ENCODE measurements at places on chromosomes 12 and 14.
A peak's percentile ranks its signal among the peaks of the same experiment; 100 is the strongest.

DNA sequence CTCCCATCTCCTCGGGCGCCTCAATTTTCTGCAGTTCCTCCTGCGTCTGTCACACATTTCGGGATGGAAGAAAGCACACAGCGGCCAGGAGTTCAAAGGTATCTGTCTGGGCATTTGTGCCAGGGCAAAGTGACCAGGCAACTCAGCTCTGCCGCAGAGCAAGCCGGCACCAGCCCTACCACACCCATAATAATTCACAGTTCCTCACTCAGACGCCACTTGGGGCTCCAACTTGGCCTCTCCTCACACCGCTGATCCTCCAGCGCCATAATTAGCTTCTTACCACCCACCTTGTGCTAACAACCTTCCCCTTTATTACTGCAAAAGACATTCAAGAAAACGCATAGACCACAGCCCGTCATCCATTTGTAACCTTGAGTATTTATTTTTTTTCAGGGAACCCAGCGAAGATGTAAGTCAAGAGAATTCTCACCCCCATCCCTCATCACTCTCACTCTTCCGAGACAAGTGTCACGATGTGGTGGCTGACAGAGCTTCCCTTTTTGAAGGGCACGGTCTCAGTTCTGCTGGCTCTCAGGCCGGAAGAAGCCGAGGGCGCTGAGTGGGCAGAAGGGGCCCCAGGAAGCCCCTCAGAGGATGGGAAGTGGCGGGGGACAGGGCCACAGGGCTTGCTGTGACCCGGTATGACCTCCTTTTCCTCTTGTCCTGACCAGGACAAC lies 25.2 kb upstream of the NCOR2 start:
- DNase-seq, result no peak

GRCh38 chr12:6613015-6613775 lies 6.0 kb upstream of the CHD4 start:
- peak; percentile 97 for DNase-seq

- no peak for DNase-seq
Observed at GRCh38 chr12:82857911-82858533, 171.3 kb downstream of the TMTC2 start.

DNA sequence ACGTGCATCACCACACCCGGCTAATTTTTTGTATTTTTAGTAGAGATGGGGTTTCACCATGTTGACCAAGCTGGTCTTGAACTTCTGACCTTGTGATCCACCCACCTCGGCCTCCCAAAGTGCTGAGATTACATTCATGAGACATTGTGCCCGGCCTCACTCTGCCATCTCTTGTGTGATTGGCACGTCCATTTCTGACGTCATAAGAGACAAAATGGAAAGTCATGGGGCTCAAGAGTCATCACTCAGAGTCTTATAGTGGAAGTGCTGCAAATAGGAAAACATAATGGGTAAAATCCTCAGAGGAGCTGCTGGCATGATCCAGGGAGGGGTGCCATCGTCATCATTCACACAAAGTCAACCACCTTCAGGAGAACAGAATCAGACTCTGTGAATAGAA lies 54.2 kb upstream of the GPATCH2L start:
- no peak for DNase-seq

GRCh38 chr12:2337031-2338010 lies 284.5 kb downstream of the CACNA1C start:
- DNase-seq, result no peak

GRCh38 chr12:292186-292585 lies 29.6 kb upstream of the SLC6A13 start:
- no peak for DNase-seq

GRCh38 chr14:24996930-24997725 lies 52.8 kb downstream of the STXBP6 start:
- DNase-seq, result no peak

GRCh38 chr12:18749386-18749957 lies 11.6 kb downstream of the CAPZA3 start:
- no peak for DNase-seq

GRCh38 chr12:51951199-51951842 lies at the start of gene ACVR1B:
Gene ACVR1B, plus strand, starts transcription at chr12:51951699. Its CDS starts 45 bp downstream, at chr12:51951744.
- DNase-seq, result peak; percentile 74

GRCh38 chr14:104856869-104857860 lies 7.9 kb upstream of the CEP170B start:
- no peak for DNase-seq

DNA sequence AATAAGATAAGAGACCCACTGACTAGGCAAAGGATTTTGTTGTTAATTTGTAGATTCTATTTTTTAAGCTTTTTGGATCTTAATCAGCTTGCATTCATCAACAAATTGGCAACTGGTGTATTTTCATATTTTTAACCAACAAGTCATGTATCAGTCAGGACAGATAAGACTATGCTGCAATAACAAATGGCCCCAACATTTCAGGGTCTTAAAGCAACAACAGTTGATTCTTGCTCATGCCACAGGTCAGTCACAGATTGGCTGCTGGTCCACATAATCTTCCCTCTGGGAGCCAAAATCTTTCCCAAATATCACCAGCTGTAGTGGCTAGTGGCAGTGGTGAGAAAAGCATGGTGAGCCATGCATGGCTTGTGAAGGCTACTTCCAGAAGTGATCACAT lies 21.9 kb upstream of the SERPINA12 start:
- DNase-seq, result no peak

DNA sequence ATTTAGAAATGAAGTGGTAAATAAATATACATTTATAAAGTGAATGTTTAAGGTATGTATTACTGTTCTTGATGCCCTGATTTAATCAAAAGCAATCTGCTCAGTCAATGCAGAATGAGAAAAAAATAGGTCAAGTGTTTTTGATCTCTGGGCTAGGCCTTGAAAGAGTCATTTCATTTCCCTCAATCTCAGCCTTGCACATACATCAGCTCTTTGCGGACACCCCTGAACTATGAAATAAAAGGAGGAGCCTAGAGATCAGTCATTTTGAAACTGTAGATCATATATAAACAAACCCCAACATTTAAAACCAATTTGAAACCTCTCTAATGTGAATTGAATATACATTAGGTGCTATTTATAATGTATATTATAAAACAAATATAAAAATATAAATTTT lies 42.5 kb downstream of the ATG2B start:
- no peak for DNase-seq

DNA sequence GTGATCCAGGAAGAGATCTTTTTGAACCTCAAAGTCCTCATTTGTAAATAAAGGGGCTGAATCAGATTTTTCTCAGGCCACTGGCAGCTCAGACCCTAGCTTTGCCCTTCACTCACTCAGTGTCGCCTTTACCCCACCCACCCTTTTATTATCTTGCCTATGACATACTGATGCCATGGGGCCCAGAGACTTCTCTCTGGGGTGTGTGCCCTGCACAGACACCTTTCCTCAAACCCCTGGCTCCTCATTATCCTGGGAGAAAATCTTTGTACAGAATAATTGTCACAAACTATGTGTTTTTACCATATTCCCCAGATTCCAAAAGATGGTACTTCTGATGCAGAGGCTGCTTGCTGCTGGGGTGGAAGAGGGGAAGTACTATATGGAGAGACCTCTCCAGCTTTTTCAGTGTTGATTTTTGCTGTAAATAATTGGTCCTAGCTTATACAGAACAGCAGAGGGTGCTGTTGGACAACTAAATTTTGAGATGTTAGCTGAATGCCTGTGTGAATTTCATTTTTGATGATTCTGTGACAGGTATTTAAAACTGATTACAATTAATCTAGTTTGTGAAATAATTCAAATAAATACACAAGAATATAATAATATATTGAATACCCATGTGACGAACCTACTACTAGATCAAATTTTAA lies 53.9 kb upstream of the DCD start:
- peak; percentile 40 for DNase-seq

DNA sequence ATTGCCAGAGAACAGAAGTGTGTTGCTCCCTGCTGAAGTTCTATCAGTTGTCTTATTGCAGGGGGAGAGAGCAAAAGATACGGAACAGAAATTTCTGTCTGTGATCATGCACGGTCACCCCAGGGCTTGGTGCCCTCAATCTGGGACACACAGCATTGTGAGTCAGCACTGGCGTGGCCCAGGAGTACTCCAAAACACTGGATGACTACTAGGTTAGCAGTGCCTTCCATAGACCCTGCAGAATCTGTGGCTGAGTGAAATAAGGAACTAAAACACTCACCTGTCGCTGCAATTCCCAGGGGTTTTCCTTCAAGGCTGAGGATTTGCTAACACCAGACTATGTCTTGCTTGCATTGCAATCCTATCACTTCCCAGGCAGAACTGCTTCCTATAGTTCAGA lies 165.5 kb downstream of the ANO6 start:
- DNase-seq, result no peak

DNA sequence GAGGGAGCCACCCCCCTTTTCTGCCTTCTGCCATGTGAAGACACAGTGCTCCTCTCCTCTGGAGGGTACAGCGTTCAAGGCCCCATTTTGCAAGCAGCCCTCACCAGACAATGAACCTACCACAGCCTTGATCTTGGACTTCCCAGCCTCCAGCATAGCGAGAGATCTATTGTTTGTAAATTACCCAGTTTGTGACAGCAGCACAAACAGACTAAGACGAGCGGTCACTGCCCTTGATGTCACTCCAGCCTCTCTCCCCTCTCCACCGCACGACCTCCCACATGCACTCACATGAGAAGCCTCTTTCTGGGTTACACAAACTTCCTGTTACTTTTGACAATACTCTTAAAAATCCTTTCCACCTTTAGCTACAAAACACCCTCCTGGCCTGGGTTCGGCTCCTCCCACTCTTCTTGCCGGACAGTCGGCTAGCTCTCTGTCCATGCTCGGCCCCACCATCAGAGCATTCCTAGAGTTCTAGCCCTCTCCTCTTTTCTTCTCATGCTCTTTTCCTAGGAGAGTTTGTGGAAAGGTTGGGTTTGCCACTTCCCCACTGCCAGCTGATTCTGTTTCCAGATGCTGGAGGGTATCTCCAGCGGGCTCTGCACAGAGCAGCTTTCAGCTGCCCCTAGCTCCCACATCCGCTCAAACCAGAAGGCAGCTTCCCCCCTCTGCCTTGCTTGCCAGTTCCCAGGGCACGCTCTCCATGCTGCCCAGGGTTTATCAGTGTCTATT lies 124.3 kb downstream of the FOXN3 start:
- DNase-seq, result no peak

DNA sequence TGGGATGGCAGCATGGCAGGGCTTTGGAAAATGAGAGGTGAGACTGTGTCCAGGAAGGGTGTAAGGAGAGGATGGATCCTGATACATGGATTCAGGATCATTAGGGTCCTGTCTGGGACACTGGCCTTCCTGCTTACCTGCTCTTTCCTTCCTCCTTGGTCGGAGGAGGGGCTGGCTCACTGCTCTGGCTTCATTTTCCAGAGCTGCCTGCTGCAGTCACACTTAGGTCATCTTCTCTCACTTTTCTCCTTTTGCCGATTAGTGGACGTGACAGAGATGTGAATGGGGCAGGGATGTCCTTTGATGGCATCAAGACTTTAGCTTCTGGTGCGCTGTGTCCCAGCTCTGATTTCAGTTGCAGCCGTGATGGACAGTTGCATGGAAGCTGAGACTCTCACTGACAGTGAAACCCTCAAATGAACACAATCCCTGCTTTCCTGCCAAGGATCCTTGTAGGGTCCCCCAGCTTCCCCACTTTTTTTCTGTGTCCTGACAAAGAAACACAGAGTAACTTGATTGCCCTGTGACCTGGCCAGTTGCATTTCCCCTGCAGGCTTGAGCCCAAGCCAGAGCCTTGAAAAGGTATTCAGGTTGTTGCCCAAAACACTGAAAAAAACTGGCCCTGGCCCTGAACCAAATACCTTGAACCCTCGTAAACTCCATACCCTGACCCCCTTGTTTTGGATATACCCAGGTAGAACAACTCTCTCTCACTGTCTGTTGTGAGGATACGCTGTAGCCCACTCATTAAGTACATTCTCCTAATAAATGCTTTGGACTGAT lies 756 bp upstream of the CIDEB start:
- no peak for DNase-seq

DNA sequence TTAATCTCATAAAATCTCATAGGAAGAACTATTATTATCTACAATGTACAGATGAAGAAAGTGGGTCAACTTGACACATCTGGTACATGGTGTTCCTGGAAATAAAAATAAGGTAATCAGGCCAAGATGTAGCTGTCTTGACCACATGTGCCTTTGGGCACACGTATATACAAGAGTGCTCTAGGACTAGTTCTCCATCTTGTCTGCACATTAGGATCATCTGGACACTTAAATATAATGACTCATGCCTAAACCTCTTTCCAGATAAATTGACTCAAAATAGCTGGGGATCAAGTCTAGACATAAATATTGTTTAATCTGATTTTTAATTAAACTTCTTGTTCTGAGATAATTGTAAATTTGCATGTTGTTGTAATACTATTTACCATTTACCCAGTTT lies 182.6 kb downstream of the CNTN1 start:
- DNase-seq, result no peak

All from NCI-H1105 treated with DMSO at 0.1 percent for 48 hours (cell line).